ENCODE measurements at places on chromosomes 13 and 19. TPM values are rescaled to one million over a fixed set of nuclear protein-coding genes. Genes with fewer than 3 reads are reported as not detected.

The MAG gene
- total RNA-seq: not detected

The FPR3 gene
- total RNA-seq: not detected

The ZNF135 gene
- total RNA-seq: 1.2 TPM

The KCNN4 gene
- 10.4 TPM for total RNA-seq

The TMEM255B gene
- 1.0 TPM for total RNA-seq

The MYH14 gene
- total RNA-seq: not detected

The PLIN4 gene
- total RNA-seq: not detected

The OR7A5 gene
- not detected for total RNA-seq

DNA sequence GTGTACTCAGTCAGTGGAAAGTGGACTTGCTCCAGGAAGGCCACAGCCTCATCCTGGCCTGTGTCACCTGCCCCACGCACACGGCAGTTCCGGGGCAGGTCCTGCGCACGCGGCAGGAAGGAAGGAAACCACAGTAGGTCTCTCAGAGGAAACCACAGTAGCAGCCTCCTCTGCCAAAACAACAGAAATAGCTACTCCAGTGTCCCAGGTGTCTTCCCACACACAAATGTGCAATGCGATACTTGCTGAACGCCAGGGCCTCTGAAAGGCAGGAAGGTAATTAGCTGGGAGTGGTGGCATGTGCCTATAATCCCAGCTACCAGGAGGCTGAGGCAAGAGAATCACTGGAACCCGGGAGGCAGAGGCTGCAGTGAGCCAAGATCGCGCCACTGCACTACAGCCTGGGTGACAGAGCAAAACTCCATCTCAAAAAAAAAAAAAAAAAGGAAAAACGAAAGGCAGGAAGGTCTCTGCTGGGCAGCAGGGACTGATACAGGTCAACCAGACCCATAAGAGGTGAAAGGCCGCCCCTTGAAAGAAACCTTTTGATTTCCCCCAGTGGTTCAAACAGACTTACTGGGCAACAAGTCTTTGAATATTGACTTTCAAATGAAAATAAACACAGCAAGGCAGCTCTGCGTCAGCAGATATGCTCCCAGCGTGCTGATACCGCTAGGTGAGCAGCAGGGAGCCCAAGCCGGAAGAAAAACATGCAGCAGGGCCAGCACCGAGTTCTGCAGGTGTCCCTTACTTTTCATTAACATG, 49.5 kb downstream of the CRYL1 start:
- peak overlapping the region; percentile 42 for H3K4me3 ChIP-seq
- peaks cover 33% of the 10 kb centered on the region for H3K4me1 ChIP-seq
- no peaks in the 10 kb centered on the region for H3K27me3 ChIP-seq
- no peaks in the 10 kb centered on the region for H3K36me3 ChIP-seq
- DNase-seq: peak; percentile 48

DNA sequence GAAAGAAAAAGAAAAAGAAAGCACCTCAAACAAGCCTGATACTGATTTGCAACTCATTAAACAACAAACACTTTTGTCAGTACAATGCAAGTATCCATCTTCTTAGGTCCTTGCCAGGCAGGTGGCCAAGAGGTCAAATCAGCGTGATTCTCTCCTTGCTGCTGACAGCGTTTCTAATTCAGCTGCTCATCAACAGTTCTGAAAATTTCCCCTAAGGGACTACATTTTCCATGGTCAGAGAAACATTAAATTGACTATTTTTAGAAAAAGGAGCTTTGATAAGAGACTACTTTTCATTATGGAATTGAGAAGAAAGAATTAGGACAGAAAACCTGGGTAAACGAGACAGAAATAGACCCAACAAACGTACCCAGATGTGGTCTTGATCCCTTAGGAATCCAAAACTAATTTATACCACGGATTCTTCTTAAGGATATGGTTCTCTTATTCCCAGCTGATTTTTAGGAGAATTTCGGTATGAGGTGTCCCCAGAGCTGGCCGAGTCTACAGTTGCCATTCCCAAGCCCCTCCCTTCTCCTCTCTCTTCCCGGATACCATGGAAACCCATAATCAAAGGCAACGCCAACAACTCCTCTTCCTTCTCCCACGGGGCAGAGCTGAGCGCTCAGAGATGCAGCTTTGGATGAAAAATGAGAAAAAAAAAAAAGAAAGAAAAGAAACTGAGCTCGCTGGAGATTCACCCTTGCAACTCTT, 29.5 kb upstream of the CEBPG start:
- peaks cover 30% of the 10 kb centered on the region for H3K27me3 ChIP-seq
- no peak for DNase-seq
- H3K4me1 ChIP-seq: no peaks in the 10 kb centered on the region
- H3K36me3 ChIP-seq: no peaks in the 10 kb centered on the region

DNA sequence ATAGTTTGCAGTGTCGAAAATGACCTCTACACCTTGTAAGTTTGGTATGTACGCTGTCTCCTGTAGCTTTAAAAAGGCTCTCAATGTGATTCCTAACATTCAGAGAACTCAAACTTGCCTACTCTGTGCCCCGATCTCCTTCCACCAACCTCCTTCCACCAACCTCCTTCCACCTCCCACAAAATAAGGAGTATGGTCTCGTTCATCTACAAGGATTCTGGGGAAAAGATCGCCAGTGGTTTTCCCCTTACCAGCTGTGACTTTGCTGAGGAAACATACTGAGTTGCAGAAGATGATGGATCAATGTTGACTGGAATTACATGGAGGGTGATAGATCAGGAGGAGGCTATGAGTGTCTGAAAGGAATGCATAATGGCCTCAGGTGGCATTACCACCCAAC, 16.0 kb downstream of the MYO16 start:
- no peak for DNase-seq
- no peaks in the 10 kb centered on the region for H3K36me3 ChIP-seq
- no peak overlapping the region for H3K4me3 ChIP-seq
- no peaks in the 10 kb centered on the region for H3K4me1 ChIP-seq

GRCh38 chr13:75225288-75226032, 256.5 kb downstream of the TBC1D4 start:
- DNase-seq: no peak
- H3K27me3 ChIP-seq: no peaks in the 10 kb centered on the region
- H3K4me1 ChIP-seq: no peaks in the 10 kb centered on the region
- H3K27ac ChIP-seq: no peak overlapping the region
- no peak overlapping the region for H3K4me3 ChIP-seq
- H3K36me3 ChIP-seq: no peaks in the 10 kb centered on the region

DNA sequence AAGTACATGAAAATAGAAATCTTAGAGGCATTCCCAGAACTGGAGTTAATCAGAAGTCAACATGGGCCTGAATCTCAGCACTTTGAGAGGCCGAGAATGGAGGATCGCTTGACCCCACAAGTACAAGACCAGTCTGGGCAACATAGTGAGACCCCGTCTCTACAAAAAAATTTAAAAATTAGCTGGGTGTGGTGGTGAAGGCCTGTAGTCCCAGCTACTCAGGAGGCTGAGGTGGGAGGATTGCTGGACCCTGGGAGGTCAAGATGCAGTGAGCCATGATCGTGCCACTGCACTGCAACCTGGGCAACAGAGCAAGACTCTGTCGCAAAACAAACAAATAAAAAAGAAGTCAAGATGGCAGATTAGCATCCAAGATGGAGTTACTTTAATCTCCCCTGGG, 8.5 kb downstream of the IFNL2 start:
- no peaks in the 10 kb centered on the region for H3K36me3 ChIP-seq
- no peaks in the 10 kb centered on the region for H3K27me3 ChIP-seq
- no peak overlapping the region for H3K27ac ChIP-seq
- no peaks in the 10 kb centered on the region for H3K4me1 ChIP-seq
- H3K4me3 ChIP-seq: no peak overlapping the region

DNA sequence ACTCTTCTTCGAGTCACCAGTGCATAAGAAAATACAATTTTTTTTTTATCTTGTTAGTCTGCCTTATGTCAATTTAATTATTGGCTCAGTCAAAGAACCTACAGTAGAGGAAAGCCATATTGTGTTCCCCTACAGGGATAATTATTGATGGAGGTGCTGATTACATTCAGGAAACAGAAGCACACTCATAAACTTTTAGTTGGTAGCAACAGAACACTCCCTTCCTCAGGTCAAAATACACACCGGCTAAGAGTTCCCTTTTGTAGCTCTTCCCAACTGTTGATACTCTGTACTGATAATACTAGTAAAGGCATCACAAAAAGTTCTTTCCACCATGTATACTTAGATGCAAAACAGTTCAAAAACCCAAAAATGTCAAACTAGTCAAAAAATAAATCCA, 18.4 kb downstream of the FOXO1 start:
- H3K36me3 ChIP-seq: no peaks in the 10 kb centered on the region
- no peak for DNase-seq
- H3K27me3 ChIP-seq: no peaks in the 10 kb centered on the region
- peaks cover 65% of the 10 kb centered on the region for H3K4me1 ChIP-seq
- no peak overlapping the region for H3K4me3 ChIP-seq
- no peak overlapping the region for H3K27ac ChIP-seq

- H3K4me3 ChIP-seq: peak overlapping the region; percentile 20
- H3K27ac ChIP-seq: peak overlapping the region; percentile 91
- no peaks in the 10 kb centered on the region for H3K27me3 ChIP-seq
- DNase-seq: peak; percentile 47
- H3K36me3 ChIP-seq: peaks cover 39% of the 10 kb centered on the region
These were observed 53.4 kb downstream of the TSSK6 start for GRCh38 chr19:19461671-19462622.

GRCh38 chr13:43094901-43095300, 71.5 kb downstream of the DNAJC15 start:
- no peaks in the 10 kb centered on the region for H3K36me3 ChIP-seq
- no peaks in the 10 kb centered on the region for H3K27me3 ChIP-seq
- H3K4me1 ChIP-seq: no peaks in the 10 kb centered on the region
- DNase-seq: no peak
- no peak overlapping the region for H3K27ac ChIP-seq

DNA sequence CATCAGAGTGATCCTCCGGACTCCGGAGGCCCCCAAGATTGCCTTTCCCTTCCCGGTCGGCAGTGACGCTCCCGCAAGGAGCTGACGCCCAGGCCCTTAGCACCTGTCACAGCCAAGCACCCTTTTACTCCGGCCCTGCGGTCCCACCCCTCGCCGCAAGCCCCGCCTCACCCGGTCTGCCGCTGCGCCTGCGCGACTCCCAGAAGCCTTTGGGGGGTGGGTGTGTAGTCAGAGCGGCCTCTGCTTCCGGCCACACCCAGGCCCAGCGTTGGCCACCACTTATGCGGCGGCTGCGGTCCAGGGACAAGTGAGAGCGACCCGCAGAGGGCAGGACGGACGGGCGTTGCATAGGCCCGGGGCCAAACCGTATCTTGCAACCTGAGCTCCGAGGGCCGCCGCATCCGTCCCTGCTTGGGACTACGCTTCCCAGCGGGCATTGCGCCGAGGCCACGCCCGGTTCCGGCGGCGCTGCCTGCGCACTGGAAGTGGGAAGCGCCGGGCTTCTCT, 441 bp upstream of the ZFP28 start:
- H3K36me3 ChIP-seq: no peaks in the 10 kb centered on the region
- H3K4me3 ChIP-seq: peak overlapping the region; percentile 66
- peaks cover 17% of the 10 kb centered on the region for H3K4me1 ChIP-seq
- H3K27me3 ChIP-seq: no peaks in the 10 kb centered on the region

DNA sequence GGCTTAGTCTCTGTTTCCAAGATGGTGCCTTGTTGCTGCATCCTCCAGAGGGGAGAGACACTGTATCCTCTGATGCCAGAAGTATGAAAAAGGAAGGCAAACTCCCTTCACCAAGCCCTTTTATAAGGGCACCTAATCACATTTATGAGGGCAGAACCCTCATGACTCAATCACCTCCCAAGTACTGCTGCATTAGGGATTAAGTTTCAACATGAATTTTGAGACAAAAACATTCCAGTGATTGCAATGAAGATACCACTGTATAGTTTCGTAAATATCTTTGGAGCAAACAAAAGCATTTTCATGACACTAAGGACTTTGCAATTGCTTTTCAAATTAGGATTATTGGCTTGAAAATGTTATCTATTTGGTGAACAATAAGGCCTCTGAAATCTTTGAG, 63.8 kb downstream of the RNF17 start:
- no peak overlapping the region for H3K4me3 ChIP-seq
- H3K4me1 ChIP-seq: no peaks in the 10 kb centered on the region
- no peaks in the 10 kb centered on the region for H3K27me3 ChIP-seq
- DNase-seq: no peak
- H3K36me3 ChIP-seq: no peaks in the 10 kb centered on the region
- no peak overlapping the region for H3K27ac ChIP-seq

DNA sequence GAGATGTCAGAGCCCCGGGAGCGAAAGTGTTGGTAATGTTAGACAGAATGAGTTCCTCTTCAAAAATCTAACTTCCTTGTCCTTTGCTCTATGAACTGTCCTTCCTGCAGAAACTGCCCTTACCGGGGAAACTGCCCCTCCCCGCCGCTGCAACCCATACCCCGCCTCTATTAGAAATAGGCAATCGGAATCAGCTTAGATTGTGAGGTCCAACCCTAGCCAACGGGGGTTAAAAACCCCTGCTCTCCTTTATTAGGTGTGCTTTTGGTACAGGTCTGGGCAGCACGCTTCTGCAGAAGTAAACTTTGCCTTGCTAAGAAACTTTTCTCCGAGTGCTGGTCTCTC, 11.5 kb upstream of the CAPNS1 start:
- H3K27me3 ChIP-seq: no peaks in the 10 kb centered on the region
- peaks cover 37% of the 10 kb centered on the region for H3K4me1 ChIP-seq
- DNase-seq: no peak
- peak overlapping the region; percentile 68 for H3K27ac ChIP-seq
- peaks cover 22% of the 10 kb centered on the region for H3K36me3 ChIP-seq

DNA sequence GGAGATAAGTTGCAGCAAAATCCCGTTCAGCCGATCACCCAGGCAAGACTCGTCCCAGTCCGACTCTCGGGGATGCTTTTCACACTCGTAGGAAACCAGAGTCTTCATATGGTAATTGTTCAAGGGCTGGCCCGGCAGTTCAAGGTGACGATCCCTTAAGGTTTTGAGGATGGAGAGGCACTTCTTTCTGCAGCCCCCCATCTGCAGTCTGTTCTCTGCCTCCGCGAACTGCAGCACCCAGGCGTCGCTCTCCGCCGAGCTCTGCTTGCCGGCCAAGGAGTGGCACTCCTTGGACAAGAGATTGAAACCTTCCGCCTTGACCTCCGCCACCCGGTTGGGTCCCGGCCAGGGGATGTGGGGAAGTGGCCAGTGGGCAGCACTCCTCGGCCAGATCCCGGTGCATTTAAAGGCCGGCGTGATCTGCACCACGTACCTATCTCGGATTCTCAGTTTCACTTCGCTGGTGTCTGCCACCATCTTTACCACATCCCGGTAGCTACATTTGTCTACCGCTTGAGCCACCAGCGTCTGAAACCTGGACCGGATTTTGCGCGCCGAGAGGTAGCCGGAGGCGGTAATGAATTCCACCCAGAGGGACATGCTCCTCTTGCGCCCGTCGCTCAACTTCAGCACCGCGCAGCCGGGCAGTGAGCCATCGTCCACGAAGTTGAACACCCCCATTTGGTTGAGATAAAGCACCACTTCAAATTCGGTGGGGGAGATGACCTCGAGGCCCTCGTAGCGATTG, 1.1 kb downstream of the MAB21L1 start:
- peak overlapping the region; percentile 42 for H3K4me3 ChIP-seq
- H3K4me1 ChIP-seq: peaks cover 23% of the 10 kb centered on the region
- DNase-seq: no peak
- no peak overlapping the region for H3K27ac ChIP-seq
- peaks cover 77% of the 10 kb centered on the region for H3K27me3 ChIP-seq
